BJ (cell line): ENCODE measurements at places on chromosomes 2 and 18. TPM values are rescaled to one million over a fixed set of nuclear protein-coding genes. Genes with fewer than 3 reads are reported as not detected.

DNA sequence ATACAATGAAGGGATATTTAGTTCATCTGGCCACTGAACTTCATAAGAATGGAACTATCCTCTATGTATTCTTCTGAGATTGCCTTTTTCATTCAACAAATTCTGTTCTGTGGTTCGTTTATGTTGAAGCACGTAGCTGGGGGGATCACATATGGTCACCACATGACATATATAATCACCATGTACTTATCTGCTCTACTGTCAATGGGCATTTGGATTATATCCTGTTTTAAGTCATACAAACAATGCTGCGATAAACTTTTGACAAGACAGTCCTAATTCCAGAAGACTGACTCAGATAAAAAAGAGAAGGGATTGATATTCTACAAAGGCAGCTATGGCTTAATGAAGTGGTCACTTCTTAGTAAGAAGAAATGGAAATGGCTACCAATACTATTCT, 116.0 kb upstream of the CCDC195 start:
- no peak for DNase-seq

- DNase-seq = no peak
Measured at GRCh38 chr18:22207021-22207758, 37.8 kb downstream of the GATA6 start.

DNA sequence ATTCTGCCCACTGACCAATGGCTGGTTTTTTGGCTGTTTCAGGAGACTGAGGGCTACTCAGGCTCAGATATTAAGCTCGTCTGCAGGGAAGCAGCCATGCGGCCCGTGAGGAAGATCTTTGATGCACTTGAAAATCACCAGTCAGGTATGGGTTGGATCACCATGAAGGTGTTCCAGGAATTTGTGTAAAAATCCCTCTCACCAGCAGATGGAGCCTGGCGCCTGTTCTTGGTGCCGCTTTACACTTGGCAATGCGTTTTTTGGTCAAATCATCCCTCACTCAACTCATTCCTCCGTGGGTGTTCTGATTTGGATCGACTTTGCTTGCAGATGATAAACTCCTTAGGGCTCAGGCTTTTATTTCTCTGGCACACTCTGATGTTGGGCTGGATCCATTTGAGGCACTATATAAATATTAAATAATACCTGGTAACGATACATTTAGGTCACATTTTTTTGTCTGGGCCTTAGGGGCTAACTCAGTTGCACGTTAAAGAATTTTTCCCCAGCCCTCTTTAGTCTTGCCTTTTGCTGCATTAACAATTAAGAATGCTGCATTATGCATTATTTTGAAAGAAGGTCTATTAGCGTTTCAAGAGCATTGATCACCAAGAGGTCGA, 50.0 kb downstream of the HDHD2 start:
- no peak for DNase-seq

DNA sequence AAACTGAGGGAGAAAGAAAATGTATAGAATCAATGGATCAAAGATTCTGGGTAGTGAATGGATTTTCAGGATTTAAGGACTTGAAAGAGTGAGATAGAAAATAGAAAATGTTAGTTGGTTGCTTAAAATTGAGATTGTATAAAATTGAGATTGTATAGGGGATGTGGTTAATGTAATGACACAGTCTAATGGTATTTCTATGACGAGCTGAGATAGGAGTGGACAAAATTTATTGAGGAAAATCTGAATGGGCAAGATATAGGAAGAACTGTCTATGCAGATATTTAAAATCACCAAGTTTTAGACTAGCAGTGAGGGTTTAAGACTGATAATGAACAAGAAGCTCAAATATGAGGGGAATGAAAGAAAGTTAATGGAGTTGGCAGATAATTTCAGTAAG, 406.6 kb downstream of the NYAP2 start:
- no peak for DNase-seq

Gene HAUS1
- polyA plus RNA-seq = 13.8 and 27.2 TPM in 2 replicates

DNA sequence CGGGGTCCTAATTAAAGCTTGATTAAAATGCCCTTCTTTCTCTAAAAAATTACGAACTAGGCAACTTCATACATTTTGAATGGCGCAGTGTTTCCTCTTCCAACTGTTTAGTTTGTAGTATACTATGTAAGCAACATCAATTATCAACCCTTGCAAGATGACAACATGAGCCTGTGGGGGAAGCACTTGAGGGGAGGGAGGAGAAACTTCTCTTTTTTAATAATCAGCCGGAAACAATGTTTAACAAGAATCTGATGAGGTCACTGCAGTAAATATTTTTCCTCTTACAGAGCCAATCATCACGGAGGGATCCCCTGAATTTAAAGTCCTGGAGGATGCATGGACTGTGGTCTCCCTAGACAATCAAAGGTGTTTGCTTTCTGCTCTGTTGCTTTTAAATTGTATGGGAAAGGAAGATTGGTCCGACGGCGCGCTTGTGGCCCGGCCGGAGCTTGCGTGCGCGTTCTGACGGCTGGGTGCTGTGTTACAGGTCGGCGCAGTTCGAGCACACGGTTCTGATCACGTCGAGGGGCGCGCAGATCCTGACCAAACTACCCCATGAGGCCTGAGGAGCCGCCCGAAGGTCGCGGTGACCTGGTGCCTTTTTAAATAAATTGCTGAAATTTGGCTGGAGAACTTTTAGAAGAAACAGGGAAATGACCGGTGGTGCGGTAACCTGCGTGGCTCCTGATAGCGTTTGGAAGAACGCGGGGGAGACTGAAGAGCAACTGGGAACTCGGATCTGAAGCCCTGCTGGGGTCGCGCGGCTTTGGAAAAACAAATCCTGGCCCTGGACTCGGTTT, 5.3 kb upstream of the DLX1 start:
- no peak for DNase-seq

DNA sequence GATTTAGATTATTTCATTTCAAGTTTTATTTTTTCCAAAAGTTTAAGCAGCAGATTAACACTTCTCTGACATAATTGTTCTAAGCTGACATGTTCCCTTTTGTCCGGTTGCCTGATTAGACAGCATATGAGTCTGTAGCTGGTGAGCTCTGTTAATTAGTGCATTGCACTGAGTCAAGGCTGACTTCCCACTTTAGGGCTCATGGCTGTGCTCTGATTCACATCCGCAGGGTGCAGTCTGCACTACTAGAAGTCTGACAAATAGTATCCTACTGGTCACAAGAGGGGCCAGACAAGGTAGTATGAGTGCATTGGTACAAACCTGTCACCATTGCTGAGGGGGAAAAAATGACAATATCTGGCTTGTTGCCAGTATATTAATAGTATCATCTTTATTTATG, 443.9 kb upstream of the ZNF804A start:
- DNase-seq = no peak

DNA sequence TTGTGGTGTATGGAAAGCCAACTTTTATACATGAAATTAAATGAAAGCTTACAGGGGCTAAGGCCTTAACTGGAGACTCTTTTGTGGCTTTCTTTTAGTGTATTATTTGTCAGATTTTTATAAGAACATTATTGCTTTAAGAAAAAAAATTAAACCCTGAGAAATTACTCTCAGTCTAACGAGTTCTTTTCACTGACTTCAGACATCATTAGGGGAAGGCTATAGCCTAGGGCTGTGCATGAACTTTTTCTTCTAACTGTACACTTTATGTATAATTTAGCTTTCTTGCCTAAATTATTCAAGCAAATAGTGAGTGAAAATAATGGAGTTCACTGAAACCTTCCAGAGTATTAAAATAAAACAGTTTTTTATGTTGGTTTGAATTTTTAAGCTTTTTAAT, 151.1 kb upstream of the MEIS1 start:
- DNase-seq = no peak

Gene TEKT4
- not detected in 2 replicates for polyA plus RNA-seq

Gene CCDC74B
- 2.7 and 5.3 TPM in 2 replicates for polyA plus RNA-seq

Gene ERICH2
- polyA plus RNA-seq = not detected in 2 replicates

GRCh38 chr2:121075006-121075551, 209.9 kb downstream of the TFCP2L1 start:
- peak; percentile 69 for DNase-seq

DNA sequence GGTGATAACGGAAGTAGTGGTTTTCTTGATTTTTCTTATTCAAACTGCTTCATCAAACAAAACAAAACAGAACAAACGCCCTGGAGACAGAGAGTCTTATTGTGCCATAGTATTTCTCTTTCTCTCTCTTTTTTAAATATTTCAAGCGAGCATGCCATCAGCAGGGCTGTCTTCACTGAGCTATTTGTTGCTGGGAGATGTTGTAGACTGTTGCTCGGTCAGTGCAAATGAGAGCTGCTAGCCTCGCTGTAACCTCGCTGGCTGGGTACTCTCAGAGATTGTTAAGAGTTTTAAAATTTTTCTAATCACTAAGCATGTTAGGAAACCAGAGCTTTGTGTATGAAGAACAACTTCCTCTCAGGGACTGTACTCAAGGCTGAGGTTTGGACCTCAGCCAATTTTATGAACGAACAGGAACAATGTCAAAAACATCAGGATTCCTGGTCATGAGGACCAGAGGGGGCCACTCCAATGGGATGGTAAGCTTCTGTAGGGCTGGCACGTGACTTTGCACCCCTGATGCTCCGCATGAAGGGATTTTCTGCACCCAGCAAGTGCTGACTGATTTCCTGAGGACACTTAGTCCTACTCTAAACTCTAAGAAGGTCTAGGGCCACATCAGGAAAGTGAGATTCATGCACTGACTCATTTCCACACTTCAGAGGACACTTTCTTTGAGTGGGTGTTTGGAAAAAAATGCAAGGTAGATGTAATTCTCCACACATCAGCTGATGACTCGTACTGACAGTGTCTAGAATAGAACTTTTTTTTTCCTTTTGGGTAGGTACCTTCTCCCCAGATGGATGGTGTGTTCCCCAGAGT, 59.8 kb upstream of the IL1R1 start:
- no peak for DNase-seq

DNA sequence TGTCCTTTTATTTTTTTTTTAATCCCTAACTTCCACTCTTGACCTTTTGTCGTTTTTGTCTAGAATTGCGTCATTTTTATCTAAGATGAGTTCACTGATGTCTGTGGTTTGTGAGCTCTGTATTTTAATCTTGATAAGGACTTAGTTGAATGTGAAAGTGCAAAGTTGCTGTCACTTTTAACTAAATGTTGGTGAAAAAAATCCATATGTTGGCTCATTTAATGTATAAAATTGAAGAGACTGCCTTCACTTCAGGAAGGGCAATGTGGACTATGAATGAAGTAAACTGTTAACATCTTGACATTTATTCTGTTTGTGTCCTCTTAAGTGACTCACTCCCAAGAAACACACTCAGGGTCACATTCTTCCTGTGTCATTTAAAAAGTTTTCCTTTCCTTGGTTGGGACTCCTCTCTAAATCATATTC, 256.6 kb upstream of the RASGRP3 start:
- DNase-seq = no peak

Gene ZNF385B
- polyA plus RNA-seq = 0.12 and 0.22 TPM in 2 replicates

DNA sequence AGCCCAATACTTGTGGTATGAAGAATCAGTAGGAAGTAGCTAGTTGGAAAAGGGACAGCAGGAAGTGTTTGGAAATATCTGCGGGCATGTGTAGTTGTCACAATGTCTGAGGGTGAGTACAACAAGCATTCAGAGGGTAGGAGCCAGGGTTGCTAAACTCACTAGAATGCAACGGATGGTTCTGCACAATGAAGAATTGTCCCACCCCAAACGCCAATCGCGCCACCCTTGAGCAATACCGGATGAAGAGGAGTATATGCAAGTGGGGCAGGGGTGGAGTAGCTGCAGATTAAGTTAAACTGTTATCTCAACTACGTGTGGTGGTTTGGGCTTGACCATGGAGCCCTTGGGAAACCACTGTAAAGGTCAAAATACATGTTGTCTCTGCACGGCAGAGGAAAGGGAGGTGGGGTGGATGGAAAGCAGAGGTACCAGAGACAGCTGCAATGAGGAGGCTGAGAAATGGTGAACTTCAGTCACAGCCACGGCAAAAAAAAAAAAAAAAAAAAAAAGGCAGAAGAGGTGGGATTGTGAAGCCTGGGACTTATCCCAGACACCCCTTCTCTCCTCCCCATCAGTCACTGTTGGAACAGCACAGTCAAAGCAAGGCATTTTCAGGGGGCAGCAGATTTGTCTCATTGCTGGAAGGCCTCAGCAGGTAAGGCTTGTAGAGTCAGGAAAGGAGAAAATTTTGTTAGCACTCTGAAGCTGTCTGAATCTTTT, 5.2 kb downstream of the CCL20 start:
- DNase-seq = no peak

Gene EPB41L3
- 4.6 and 6.5 TPM in 2 replicates for polyA plus RNA-seq

- no peak for DNase-seq
Measured at GRCh38 chr2:27889774-27890145, 427 bp downstream of the RBKS start.
